ENCODE measurements at places on chromosomes 1 and 21.
A peak's percentile ranks its signal among the peaks of the same experiment; 100 is the strongest.

DNA sequence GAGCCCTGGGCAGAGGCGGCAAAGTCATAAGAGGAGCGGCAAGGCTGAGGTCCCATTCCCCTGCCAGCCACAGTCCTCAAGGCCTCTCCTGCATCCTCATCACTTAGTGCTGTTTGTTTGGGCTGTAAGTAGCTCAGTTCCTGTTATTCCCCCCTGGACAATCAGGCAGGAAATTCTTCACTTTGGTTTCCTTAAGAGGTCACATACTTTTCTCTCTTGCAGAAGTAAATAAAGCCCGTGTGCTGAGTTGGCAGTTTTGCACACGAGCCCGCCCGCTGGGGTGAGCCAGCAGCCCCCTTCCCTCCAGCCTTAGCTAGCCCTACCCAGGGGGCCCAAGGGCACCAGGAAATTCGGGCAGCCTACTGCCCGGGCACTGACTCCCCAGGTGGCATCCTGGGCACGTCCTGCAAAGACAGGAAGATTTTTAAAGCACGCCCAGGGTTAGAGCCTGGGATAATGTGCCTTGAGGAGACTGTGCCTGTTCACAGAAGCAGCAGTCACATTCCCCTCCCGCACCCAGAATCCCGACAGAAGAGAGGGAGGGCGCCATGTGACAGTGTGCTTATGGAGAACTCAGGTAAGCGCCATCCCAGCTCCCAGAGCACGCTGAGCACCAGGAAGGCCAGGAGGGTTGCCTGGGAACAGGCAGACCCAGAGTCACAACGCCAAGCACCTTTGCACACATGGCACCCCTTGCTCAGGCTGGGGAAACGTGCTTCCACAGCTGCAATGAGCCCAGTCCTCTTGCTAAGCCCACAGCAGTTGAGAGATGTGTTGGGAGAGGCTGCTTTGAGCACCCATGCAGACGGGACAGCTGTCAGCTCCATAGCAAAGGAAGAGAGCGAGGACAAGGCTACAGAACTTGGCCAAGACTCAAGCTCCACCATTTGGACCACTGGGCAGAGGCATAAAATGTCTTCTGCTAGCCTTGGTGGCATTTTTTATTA is 144.5 kb upstream of the TMEM51 start:
- no peak for DNase-seq

- no peak for DNase-seq
Measured at GRCh38 chr1:21110163-21110562, 66.5 kb downstream of the EIF4G3 start.

GRCh38 chr1:212414328-212415106 is at the start of gene PACC1:
Gene PACC1, minus strand, starts transcription at chr1:212414886. Its CDS starts 129 bp downstream, at chr1:212414757.
- DNase-seq, result peak; percentile 83

- no peak for DNase-seq
Measured at GRCh38 chr1:219000631-219001030, 173.0 kb upstream of the LYPLAL1 start.
